ENCODE measurements at places on chromosomes 12 and 14.

- no peak for DNase-seq
These were observed 18.2 kb downstream of the RFX4 start for GRCh38 chr12:106601031-106601430.

- no peak for DNase-seq
These were observed 365 bp downstream of the CCDC59 start for GRCh38 chr12:82357845-82358199.

- DNase-seq: no peak
These were observed 25.3 kb downstream of the PAH start for GRCh38 chr12:102891756-102892155.

DNA sequence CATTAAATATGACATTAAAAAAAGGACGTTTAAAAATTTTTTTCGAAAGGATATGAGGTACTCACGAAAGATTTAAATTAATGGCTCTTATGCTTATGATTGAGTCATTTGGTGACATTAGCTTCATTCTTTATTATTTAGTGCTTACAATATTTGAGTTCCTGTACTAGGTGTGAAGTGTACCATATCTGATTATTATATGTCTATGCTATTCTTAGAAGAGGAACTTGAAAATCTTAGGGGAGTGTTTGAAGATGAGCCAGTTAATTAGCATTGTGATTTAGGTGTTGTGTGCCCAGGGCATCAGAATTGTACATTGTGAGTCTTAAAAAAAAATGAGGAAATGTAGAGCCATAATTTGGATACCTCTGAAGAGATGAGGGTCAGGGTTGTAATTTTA lies 118.6 kb downstream of the FUT8 start:
- DNase-seq: peak; percentile 4

- no peak for DNase-seq
These were observed at the start of gene MEG3 for GRCh38 chr14:100825713-100826331. Gene MEG3, plus strand, starts transcription at chr14:100826118.

GRCh38 chr12:56695327-56696101 lies 7.4 kb upstream of the PTGES3 start:
- no peak for DNase-seq

Measured in KBM-7 (cell line).